ENCODE measurements at places on chromosomes 12 and 14. TPM values are rescaled to one million over a fixed set of nuclear protein-coding genes. Genes with fewer than 3 reads are reported as not detected.

Gene GTF2H3
- 38.5 TPM for total RNA-seq

Gene LMNTD1
- 0.19 TPM for total RNA-seq

DNA sequence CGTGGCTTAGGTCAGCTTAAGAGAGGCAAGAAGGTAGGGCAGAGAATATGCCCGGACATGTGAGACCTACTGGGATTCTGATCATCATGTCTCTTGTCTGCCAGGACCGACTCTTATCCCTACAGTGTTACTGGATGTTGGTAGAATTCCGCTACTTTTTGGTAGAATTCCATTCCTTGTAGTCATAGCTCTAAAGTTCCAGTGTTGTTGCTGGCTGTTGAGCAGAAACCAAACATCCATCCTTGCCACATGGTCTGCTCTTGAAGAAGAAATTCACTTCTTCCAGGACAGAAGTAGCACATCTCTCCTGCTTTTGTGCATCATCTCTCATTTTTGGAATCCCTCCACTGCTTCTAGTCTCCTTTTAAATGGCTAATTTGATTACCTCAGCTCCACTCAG, 453.7 kb downstream of the RPL10L start:
- DNase-seq = no peak

- no peak for DNase-seq
Observed at GRCh38 chr14:58738189-58738836, 100.6 kb downstream of the DACT1 start.

DNA sequence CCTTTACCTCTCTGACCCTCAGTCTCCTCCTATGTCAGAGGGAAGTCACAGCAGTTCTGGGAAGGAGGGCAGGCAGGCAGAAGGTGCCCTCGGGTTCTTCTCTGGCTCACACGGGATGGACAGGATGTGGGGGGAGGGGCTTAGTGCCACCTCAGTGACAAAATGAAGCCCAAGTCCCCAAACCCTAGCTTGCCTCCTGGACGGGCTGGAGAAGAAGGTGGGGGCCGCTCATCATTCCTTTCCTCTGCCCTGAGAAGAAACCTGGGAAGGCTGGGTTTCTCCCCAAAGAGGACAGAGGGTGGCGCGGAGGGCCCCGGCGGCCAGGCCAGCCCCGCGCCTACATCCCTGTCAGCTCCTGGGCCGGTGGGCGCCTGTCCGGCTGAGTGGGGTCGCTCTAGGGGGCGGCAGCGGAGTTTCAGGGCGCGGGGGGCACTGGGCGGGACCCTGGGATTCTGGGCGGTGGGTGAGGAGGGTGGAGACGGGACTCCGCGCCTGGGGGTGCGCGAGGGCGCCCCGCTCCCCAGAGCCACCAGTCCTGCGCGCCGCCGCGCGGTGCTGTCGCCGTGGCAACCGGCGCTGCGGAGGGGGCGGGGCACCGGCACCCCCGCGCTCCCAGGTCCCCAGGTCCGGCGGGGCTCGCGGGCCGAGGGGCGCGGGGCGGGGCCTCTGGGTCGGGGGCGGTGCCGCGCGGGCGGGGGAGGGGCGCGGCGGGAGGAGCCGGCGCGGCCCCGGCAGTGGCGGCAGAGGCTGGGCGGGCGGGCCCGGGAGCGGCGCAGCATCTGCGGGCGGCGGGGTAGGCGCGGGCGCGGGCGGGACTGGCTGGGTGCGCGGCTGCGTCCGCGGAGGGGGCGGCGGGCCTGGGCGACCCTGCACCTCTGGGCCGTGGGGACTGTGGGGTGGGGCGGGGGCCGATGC, at the start of gene TMEM121:
TSS of gene TMEM121 (plus strand) at position 723 of the 915 bp plus-strand sequence. CDS start 2,252 bp downstream, outside the sequence.
- DNase-seq = no peak

GRCh38 chr12:47272412-47273190, 192.8 kb upstream of the AMIGO2 start:
- DNase-seq = no peak
